T-helper 17 cell (primary cell): ENCODE measurements at places on chromosomes 7 and 10.

- no peak for DNase-seq
Measured at GRCh38 chr10:89421018-89421476, 6.7 kb downstream of the IFIT5 start.

DNA sequence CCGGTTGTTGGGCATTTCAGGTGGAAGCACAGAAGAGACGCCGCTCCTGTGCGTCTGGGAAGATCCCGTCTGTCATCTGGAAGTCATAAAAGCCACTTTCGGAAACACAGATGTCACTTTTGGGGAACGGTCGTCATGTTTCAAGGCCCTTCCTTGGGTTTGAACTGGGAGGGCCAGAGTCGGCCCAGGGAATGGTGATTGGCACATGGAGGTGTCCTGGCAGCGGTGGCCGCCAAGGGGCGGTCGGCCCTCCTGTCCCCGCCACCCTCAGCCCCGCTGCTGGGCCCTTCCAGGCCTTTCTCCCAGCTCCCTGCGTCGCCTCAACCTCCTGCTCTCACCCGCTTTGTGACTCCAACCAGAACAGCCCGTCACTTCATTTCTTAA lies 115.2 kb upstream of the SFMBT2 start:
- no peak for DNase-seq

GRCh38 chr7:114439581-114439980 lies 25.0 kb downstream of the FOXP2 start:
- no peak for DNase-seq

- no peak for DNase-seq
Measured at GRCh38 chr7:16816824-16817223, 12.0 kb upstream of the AGR2 start.

GRCh38 chr7:122143376-122143750 lies 686 bp downstream of the AASS start:
- DNase-seq = no peak

DNA sequence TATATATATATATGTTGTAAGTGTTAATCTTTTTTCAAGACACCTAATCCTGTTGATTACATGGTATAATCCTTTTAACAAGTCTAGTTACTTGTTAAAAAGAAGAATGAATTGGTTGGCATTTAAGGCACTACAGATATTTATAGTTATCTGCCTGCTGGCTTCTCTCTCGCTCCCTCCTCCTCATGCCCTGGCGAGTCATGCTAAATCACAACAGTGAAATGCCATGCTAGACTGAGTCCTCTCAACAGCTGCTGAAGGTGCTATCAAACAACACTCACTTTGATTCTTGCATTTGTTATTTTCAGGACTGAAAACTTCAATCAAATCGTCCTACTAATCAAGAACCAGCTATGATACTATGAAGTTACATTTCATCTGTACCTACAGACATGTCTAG lies 15.4 kb downstream of the NRAP start:
- DNase-seq = no peak

- no peak for DNase-seq
Measured at GRCh38 chr7:108623220-108623619, 53.5 kb downstream of the DNAJB9 start.

DNA sequence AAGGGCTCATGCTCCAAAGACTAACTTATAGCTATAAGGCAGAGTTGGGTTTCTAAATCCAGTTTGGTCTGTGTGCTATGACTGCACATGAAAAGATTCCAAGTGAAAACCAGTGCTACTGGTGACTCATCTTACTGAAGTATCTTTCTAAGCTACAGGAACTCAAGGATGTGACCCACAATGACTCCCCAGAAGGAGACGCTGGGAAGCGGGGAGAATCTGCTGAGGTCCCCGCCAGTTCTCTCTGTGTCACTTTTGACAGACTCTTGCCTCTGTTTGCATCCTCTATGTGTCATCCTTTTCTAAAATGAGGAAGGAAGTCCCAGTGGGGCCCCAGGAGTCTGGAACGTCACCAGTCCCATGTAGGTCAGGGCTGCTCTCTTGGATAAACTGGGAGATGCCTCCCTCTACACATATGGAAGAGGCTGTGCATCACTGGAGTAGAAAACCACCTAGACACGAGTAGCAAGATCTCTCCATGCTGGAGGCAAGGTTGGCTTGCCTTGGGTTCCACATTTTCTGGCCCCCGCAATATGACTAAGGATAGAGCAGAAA lies 28.8 kb upstream of the GPR26 start:
- DNase-seq = no peak

GRCh38 chr10:87594864-87595263 lies 64.8 kb upstream of the PAPSS2 start:
- no peak for DNase-seq

- no peak for DNase-seq
Measured at GRCh38 chr10:15625261-15625660, 94.5 kb downstream of the ITGA8 start.

- DNase-seq = no peak
Measured at GRCh38 chr10:51879238-51879637, 179.8 kb upstream of the CSTF2T start.

DNA sequence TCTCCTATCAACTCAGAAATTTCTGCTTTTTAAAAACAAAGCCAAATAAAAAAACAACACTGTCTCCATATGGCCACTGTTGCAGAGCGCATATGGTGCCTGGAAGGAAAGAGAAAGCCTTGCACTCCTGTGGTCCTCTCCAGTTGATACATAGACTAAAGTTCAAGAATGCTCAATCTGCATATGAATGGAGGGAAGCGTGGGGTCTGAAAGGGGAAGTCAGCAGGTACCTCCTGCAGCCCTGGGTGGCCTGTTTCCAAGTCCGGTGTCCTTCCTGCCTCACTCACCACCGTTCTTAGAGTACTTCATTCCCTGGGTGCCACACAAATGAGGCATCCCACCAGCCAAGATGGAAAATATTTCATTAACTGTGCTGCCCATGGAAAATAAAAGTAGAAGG lies 138.3 kb upstream of the PALS2 start:
- DNase-seq = no peak

DNA sequence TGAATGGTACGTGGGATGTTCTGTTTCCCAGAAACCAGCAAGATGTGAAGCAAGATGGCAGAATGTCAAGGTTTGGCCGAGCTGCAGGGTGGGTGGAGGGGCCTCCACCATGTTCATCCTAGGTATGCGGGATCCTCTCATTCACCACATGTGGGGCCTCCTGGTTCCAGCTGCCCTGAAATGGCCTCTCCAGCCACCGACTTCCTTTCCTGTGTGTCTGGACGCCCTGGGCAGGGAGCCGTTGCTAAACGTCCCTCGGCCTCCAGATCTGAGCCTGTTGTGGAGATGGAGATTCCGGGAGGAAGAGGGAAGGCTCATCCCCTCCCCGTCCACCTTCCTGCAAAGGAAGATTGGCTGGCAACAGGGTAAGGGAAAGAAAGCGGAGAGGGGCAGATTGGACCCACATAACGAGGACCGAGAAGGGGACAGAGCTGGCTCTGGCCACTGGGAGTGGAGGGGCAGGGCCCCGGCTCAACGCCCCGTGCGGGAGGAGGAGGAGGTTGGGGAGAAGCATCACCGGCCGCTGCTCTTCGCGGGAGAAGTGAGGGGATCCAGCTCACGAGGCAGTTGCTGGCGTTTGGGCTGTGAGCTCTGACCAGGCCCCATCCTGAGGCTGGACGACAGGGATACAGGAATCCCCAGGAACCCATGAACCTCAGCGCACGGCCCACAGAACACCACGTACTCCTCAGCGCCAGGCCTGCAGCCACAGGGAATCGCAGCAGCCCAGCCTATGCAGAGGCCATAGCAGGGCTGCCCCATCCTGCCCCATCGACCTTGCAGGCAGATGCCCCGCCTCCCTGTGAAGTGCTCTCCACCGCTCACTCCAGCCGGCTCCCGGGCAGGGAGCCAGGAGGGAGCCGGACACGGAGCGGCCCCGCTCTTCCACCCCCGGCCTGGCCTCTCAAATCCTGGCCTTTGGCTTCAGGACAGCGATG lies 98.3 kb downstream of the FOXL3 start:
- peak; percentile 5 for DNase-seq

DNA sequence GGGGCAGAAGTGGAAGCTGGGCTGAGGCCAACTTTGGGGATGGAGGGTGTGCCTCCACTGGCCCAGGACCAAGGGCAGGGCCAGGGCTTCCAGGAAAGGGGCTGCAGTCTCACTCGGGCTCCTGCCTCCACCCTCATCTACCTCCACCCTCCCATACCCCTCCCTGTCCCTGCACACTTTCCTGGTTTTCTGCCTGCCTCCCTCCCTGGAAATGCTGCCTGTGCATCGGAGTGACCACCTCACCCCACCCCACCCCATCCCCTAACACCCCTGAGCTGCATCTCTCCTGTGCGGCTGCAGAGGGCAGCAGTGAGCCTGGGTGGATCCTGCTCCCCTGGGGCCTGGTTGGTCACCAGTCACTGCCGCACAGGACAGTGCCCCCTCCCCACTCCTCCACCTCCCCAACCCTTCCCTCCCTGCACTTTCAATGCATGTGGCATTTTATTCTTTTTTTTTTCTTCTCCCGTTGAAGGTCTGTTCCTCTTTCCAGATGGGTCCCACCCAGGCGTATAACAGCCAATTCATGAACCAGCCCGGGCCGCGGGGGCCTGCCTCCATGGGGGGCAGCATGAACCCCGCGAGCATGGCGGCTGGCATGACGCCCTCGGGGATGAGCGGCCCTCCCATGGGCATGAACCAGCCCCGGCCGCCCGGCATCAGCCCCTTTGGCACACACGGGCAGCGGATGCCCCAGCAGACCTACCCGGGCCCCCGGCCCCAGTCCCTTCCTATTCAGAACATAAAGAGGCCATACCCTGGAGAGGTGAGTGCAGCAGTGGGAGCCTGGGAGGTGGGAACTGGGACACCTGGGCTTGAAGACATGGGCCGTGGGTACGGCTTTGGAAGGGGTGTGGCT lies 54.1 kb upstream of the PPIF start:
- no peak for DNase-seq

DNA sequence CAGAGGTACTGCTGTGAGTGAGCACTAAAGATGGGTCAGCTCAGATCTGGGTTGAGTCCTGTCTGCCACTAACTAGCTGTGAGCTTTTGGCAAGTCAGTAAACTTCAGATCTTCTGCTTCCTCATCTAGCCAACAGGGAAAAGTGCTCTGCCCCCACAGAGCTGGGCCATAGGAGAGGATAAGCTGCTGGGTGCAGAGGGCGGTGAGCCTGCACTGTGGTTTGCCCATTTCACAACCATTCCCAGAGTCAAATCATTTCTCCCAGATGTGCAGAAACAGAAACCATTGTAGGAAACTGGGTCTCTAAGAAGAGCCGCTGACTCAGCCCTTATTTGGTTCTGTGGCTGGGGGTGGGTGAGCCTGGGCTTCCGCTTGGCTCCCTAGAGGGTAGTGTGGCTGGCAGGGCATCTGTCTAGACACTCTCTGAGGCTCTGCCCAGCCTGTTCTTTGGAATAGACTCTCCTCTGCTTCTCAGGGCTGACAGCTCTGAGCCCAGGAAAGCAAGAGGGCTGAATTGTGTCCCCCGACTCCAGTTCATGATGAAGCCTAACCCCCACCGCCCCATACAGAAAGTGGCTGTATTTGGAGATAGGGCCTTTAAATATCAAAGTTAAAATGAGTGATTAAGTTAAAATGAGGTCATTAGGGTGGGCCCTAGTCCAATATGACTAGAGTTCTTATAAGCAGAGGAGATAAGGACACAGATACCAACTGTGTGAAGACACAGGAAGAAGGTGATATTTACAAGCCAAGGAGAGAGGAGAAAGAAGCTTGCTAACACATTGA lies 29.5 kb upstream of the ARHGAP22 start:
- no peak for DNase-seq

GRCh38 chr10:20084451-20084850 lies 268.2 kb downstream of the PLXDC2 start:
- DNase-seq = no peak

GRCh38 chr7:98300595-98301372 lies 19.3 kb downstream of the BRI3 start:
- DNase-seq = no peak

DNA sequence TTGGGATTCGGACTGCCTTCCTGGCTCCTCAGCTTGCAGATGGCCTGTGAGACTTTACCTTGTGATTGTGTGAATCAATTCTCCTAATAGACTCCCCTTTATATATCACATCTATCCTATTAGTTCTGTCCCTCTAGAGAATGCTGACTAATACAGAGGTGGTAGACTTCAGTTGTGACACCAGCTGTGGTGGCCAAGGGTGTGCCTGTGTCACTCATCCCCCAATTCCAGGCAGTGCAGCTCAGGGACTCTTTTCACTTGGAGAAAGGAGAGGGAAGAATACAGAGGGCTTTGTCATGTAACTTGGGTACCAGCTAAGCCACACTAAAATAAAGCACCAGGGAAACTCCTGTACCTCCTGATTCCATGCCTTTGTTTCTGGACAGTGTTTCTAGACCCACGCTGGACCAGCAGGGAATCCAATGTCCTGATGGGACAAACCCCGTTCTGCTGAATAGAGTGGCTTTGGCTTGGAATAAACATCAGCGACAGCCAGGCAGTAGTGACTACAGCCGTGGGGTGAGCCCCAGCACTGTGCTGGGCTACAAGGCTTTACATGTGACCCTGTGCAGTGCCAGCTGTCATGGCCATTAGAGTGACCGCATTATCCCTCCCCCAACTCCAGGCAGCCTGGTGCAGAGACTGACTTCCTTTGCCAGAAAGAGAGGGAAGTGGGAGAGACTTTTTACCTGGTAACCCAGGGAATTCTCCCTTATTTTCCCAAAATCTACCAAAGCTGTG lies 233.6 kb downstream of the ANK3 start:
- no peak for DNase-seq

GRCh38 chr7:46942574-46942973 lies 639.3 kb downstream of the TNS3 start:
- DNase-seq = no peak

DNA sequence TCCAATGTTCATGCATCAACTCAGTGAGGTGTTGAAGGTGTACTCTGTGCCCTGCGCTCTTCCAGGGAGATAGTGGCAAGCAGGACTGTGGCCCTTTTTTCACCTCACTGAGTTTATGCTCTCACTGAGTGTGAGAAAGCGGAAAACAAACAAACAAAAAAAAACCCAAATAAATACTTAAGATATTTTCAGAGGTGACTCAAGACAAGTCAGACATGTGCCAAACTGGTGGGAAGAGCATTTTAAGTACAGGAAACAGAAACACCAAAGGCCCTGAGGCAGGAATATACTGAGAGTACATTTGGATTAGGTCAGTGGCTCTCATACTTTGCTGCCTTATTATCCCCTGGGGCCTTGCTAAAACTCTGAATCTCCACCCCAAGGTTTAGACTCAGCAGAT lies 111.9 kb upstream of the IGFBP3 start:
- DNase-seq = no peak

- DNase-seq = no peak
Measured at GRCh38 chr10:60446851-60447250, 57.2 kb upstream of the ANK3 start.
